Upper lobe of right lung (tissue), 1 donor: ENCODE measurements at places on chromosomes 6 and 20. TPM values are rescaled to one million over a fixed set of nuclear protein-coding genes. Genes with fewer than 3 reads are reported as not detected.

GRCh38 chr6:71965404-71965803 is 79.1 kb downstream of the RIMS1 start:
- no peak for DNase-seq

DNA sequence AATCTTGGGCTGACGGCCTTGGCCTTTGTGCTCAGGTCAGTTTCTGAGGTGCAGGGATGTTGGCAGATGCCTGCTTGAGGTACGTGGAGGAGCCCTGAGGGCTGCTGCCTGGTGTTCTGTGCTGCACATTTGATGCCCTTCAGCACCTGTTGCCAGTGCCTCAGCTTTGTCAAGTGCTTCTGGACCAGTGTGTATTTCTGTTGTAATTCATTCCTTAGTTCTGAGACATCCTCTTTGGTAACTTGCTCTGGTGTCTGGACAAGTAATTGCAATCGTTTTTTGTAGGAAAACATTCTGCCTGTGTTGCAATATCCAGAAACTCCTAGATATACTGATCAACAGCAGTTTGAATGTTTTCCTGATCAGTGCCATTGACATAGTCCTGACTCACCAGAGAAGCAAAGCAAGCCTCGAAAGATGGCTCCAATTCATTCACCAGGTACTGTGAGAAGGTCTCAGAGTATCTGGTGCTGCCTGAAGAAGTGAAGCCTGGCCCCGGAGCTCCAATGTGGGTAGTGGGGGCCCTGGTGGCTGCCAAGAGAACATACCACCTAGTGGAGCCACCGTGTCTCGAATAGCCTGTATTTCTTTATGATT is 26.7 kb downstream of the ZNF337 start:
- no peak for DNase-seq

- DNase-seq: no peak
Observed at GRCh38 chr6:55992546-55992945, 117.2 kb upstream of the BMP5 start.

The RBPJL gene
- total RNA-seq: not detected

The PRRT1 gene
- 1.4 TPM for total RNA-seq

The DNMT3B gene
- total RNA-seq: 0.84 TPM

The PBOV1 gene
- total RNA-seq: not detected

DNA sequence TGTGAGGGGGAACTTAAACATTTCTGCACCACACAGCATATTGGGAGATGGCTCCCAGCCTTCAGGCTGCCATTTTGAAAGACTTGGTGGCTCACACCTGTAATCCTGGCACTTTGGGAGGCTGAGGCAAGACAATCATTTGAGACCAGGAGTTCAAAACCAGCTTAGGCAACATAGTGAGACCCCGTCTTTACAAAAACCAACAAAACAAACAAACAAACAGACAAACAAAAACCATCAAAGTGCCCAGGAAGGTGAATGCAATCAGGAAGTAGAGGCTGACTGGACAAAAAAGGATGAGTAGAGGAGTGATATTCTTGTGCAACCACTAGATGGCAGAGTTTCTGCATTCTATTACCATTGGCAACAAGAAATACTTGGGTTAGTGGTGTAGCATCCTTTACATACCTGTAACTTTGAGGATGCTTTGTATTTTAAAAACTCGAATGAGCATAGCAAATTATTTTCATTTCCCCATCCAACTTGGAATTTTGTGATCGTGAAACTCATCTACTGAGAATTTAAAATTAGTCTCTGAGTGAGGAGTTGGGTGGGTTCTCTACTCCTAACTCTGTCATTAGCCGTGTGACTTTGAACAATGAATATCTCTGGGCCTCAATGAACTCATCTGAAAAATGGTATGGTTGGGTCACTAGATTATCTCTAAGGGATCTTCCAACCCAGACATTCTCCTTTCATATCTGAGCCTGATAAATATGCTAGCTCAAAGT is 84.4 kb downstream of the CRYBG1 start:
- no peak for DNase-seq

GRCh38 chr6:42251911-42252637 is 34.4 kb upstream of the MRPS10 start:
- DNase-seq: no peak

The FOXF2 gene
- total RNA-seq: 15.7 TPM

DNA sequence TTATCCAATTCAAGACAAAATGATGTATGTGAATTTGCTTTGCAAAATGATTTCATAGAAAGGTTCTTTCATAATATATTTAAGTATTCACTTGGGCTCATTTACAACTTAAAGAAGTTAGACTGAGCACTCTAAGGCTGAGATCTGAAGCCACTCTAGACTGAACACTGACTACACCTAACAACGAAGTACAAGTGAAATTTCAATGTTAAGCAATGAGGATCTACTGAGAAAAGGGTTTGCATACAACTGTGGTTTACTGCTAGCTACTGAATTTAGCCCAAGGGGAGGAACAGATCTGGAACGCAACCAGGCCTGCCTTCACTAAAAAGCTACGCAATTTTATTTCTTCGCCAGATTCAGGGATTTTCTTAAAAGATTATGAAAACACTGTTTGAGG is 106.4 kb downstream of the MBOAT1 start:
- DNase-seq: no peak

The HUS1B gene
- 1.0 TPM for total RNA-seq

DNA sequence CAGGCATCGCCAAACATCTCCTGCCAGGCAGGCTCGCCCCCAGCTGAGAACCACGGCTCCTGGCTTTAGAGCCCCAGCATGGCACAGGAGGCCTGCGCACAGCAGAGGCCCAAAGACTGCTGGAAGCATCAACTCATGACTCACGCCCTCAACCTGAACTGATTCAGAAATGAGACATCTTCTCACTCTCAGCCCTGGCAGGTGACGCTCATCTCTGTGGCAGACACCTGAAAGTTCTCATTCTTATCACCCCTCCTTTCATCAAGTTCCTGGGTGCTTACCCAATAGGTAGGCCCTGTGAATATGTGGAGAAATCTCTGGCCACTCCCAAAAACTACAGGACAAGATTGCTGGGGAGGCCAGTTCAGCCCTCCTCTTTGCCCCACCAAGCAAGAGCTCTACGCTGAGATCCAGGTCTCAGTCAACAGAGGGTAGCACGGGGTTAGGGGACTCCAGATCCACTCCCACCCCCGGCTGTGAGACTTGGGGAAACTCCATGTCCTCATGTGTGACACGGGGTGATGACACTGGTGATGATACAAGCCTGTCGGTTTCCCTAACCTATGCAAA is 11.3 kb downstream of the NFATC2 start:
- no peak for DNase-seq

The SLC17A2 gene
- total RNA-seq: not detected

- DNase-seq: peak; percentile 49
Observed at GRCh38 chr6:38143191-38144150, 323.9 kb downstream of the ZFAND3 start.

GRCh38 chr6:26152226-26153101 is 65.2 kb downstream of the HFE start:
- DNase-seq: no peak

DNA sequence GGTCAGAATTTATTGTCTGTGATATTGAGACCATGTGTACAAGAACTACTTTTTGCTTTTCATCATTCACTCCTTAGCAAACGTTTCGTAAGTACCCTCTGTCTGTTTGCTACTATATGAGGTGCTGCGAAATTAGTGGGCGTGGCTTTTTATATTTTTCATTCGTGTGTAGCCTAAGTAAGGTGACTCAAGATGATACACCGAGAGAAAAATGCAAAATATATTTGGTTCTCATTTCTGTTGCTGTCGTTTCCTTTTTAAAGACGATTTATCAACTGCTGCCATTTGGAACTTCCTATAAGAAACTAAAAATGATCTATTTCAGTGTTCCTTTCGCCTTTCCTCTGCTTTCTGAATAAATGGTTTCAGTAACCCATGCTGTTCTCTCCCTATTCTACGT is 61.2 kb downstream of the VAPB start:
- no peak for DNase-seq

The ANGPT4 gene
- total RNA-seq: 0.81 TPM

The OR2H1 gene
- not detected for total RNA-seq

- DNase-seq: no peak
Observed at GRCh38 chr6:123804014-123804786, 535 bp downstream of the NKAIN2 start.

DNA sequence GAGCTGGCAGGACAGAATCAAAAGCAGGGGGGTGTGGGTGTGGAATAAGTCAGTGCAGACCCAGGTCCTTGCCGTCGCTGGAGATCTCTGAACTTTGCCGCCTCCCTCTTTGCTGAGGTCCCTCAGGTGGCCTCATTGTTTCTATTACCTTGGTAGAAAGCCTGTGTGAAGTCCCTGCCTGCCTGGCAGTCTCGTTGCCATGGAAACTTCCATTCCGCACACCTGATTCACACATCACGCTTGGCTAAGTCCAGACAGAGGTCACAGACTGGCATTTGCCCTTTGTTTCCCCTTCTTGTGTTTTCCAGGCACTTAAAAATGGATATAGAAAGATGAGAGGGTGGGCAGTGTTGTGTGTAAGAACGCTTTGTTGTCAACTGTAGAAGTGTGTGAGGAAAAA is 260.6 kb downstream of the PRL start:
- DNase-seq: no peak

DNA sequence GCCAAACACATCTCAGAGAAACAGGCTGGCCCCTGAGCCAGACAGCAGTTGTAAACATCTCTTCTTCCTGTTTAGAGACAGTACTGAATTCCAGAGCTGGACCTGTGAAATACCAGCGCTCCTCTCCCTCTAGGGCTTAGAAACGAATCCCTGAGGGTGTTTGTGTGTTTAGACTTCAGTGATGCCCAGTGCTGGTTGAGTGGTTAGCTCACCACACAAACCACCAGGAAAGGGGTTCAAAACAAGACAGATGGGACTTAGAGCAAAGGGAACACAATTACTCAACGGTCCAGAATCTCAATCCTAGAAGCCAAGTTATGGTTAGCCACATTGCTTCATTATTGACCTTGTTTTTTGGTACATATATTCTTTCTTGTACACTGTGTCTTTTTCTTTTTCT is 108.7 kb upstream of the TMEM170B start:
- no peak for DNase-seq

DNA sequence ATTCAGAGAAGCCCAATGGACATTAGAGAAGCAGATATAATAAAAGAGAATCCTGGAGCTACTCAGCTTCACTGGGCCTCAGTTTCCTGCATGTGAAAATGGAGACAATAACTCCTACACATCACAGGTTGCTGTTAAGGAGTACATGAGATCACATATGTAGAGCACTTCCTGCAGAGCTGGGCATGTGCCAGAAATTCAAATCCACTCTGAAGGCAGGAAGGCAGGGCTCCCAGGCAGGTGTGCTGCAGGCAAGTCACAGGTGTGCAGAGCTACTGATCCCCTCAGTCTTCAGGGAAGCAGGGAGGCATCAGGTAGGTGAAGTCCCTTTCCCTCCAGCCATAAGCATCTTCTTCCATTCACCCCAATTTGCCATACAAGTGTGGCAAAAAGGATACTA is 48.0 kb downstream of the DST start:
- DNase-seq: no peak

The SFTA2 gene
- 369 TPM for total RNA-seq

The SLC22A7 gene
- total RNA-seq: not detected

DNA sequence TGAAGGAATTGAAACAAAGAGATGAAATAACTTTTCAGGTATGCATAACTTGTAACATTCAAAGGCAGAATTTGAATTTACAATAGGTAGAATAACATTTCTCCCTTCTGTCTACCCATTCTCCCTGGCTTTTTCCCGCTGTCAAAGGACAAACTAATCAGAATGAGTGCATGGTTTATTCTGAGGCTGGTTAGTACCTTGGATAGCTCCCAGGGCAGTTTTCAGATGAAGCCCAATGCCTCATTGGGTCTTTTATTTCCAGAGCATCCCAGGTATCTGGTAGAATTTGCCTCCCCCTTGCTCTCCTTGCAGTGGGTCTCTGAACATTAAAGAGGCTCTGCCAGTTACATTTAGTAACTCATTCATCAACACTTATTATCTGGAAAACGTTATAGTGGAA is 665.5 kb downstream of the BCKDHB start:
- no peak for DNase-seq

DNA sequence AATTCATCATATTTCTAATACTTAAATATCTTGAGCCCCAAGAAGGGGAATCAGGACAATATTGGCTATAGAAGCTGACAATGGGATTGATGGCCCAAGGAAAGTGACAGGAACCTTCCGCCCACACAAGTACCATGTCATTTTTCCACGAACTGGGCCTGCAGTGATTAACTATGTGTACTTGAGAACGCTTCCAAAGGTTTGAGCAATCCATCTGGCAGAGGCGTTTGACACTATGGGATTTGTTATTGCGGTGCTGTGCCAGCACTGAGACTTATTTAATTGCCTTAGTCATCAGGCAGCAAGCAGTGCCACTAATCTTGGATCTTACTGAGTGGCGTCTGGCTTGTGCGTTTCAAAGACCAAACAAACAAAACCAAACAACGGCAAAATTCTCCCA is 135.6 kb upstream of the UST start:
- no peak for DNase-seq

The RAET1E gene
- 0.96 TPM for total RNA-seq

The CDYL gene
- 40.8 TPM for total RNA-seq

- no peak for DNase-seq
Observed at GRCh38 chr6:20137240-20137639, 75.0 kb downstream of the MBOAT1 start.

DNA sequence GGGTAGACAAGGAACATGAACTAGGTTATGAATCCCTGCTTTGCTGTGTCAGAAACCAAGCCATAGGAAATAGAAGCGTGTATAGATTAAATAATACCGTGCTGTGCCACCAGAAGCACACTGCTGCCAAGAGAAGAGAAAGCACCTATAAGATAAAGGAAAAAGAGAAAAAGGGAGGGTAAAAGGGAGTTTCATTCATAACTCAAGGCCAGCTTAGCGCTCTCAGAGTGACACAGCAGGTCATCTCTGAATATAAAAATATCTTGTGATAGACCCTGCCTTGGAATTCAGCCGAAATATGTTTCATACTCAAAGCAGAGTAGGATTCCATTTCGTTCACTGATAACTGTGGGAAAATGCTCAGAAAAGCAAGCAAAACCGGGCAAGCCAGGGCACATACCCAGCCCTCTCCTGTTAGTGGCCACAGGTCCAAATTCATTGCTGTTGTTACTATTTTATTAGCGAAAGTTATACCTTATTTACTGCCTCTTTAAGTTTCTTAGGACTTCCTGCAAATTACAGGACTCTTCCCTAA is 8.7 kb downstream of the JAG1 start:
- no peak for DNase-seq

DNA sequence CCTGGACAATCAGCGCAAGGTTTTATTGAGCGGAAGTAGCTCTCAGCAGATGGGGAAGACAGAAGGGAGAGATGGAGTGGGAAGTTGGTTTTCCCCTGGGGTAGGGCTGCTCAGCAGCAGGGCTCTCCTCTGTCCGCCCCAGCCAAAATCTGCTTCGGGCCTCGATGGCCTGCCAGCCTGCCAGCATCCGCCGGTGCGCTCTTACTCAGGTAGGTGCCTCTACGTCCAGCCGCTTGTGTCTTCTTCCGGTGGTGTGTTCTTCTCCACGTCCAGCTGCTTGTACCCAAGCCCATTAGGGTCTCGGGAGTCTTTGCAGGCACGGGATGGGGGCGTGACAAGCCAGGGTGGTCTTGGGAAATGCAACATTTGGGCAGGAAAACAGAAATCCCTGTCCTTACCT is 1340.0 kb upstream of the MAP3K7 start:
- DNase-seq: no peak

GRCh38 chr6:148231572-148231971 is 111.1 kb upstream of the SASH1 start:
- DNase-seq: no peak

The SALL4 gene
- total RNA-seq: 0.43 TPM
